ENCODE measurements at places on chromosomes 1 and 21. TPM values are rescaled to one million over a fixed set of nuclear protein-coding genes. Genes with fewer than 3 reads are reported as not detected.

Gene OR2M3
- not detected for total RNA-seq

GRCh38 chr1:171868217-171868803 lies 27.0 kb downstream of the DNM3 start:
- DNase-seq, result no peak

Gene CSTB
- 44.1 TPM for total RNA-seq

DNA sequence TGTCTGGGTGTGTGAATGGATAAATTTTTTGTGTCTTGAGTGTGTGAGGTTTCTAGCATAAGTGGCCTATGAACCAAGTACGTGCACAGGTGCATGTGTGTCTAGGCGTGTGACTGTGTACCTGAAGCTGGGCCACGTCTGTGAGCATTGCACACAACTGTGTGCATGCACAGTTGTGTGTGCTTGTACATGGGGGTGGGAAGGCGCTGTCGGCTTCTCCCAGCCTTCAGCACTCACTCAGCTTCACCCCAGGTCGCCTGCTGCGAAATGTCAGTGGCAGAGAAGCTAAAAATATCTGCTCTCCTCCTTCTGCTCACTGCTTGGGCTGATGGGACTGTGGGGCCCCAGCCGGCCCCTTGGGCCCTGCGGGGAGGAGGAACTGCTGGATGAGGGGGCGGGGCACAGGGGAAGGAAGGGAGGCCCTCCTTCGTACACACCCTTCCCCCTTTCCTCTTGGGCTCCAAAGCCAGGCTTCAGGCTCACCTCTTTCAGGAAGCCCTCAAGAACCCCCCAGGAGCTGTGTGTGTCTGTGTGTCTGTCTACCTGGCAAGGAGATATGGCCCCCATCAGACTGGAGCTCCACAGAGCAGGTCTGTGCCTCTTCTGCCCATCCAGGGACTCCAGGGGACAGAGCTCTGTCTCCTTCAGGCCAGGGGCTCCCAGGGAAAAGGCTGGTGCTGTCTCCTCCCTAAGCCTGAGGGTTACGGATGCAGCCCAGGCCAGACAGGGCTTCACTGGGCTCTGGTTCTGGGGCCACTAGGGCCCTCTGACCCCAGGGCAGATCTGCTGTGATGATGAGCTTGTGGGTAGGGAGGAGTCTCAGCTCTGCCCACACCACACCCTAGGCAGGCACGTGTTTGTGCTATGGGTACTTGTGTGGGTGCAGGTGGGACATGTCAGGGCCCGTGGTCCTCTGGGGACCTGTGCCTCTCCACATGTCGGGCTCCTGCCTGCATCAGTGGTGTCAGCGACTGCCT lies 35.6 kb upstream of the WASF2 start:
- peak; percentile 91 for DNase-seq

Gene PRDX6
- total RNA-seq, result 518 TPM

- DNase-seq, result no peak
Measured at GRCh38 chr21:31363720-31364119, 19.7 kb upstream of the TIAM1 start.

All from Right ventricle myocardium inferior (tissue), 1 donor.